Myocyte (in vitro differentiated cells): ENCODE measurements at places on chromosomes 3 and 15. TPM values are rescaled to one million over a fixed set of nuclear protein-coding genes. Genes with fewer than 3 reads are reported as not detected.

- no peak for DNase-seq
These were observed 25.9 kb upstream of the VILL start for GRCh38 chr3:37964716-37965115.

GRCh38 chr3:155791190-155791589 lies 14.9 kb downstream of the C3orf33 start:
- DNase-seq, result peak; percentile 13

GRCh38 chr15:73436613-73437012 lies 6.4 kb upstream of the REC114 start:
- no peak for DNase-seq

The MCTP2 gene
- not detected in 2 replicates for total RNA-seq

The CELF6 gene
- total RNA-seq, result 1.0 and 2.4 TPM in 2 replicates
